Left renal pelvis (tissue), 4 donors: ENCODE measurements at places on chromosomes 12 and 14. TPM values are rescaled to one million over a fixed set of nuclear protein-coding genes. Genes with fewer than 3 reads are reported as not detected.

- no peak for DNase-seq
These were observed 83.5 kb downstream of the PAPOLA start for GRCh38 chr14:96585672-96586013.

Gene UBC
- polyA plus RNA-seq, result 1,364 TPM

GRCh38 chr12:82040987-82041743 is 282.0 kb upstream of the PPFIA2 start:
- no peak for DNase-seq

Gene TMCC3
- 47.2 TPM for polyA plus RNA-seq

- DNase-seq, result no peak
These were observed 57.9 kb downstream of the E2F7 start for GRCh38 chr12:77007476-77007875.

- DNase-seq, result no peak
These were observed 1268.9 kb upstream of the TMEM132C start for GRCh38 chr12:126998031-126998430.

GRCh38 chr12:48018618-48018995 is 14.3 kb upstream of the COL2A1 start:
- no peak for DNase-seq

- no peak for DNase-seq
These were observed 14.1 kb downstream of the KCNH3 start for GRCh38 chr12:49552899-49553298.

GRCh38 chr14:106578481-106578880 is 1052.1 kb downstream of the TMEM121 start:
- DNase-seq, result no peak

Gene ZFC3H1
- polyA plus RNA-seq, result 80.0 TPM

Gene SLC8A3
- polyA plus RNA-seq, result 0.40 TPM

- DNase-seq, result no peak
These were observed 390.1 kb downstream of the KCNH5 start for GRCh38 chr14:62655166-62655565.

GRCh38 chr14:57889245-57889644 is 23.4 kb upstream of the SLC35F4 start:
- no peak for DNase-seq

GRCh38 chr12:80490329-80490728 is 46.3 kb downstream of the PTPRQ start:
- no peak for DNase-seq

- DNase-seq, result no peak
These were observed 388.0 kb downstream of the VRK1 start for GRCh38 chr14:97185186-97185585.

DNA sequence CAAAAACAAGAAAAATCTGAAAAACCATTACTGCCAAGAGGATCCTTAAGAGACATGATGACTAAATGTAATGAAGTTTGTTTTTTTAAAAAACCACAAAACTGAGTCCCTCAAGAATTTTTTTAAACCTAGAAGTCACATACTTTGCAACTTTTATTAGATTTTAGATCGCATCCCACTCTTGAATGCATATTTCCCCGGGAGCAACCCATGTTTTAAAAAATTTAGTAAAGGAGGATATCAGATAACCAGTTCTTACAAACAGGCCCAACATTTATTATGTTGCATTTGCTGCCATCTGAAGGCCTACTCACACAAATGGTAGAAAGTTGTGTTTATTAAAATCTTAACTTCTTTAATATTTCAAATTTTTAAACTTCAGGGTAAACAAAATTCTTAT is 44.3 kb upstream of the CCT2 start:
- no peak for DNase-seq

GRCh38 chr14:29569194-29569593 is 358.5 kb downstream of the PRKD1 start:
- DNase-seq, result no peak

DNA sequence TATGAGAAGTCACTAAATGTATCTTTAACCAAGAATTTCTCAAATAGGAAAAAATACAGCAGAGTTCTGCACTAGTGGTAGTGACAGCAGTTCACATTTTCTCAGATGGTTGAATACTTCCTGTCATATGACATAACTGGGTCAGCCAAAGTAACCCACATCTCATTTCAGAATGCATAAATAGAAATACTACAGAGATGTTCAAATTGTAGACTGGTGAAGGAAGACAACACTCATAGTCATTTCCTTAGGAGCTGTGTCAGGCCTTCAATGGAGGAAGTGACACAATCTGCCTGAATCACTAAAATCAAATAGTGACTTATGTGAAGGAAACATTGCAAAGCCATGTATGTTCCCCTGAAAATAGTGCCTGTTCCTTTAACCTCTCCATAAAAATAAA is 32.4 kb downstream of the FERMT2 start:
- DNase-seq, result no peak

DNA sequence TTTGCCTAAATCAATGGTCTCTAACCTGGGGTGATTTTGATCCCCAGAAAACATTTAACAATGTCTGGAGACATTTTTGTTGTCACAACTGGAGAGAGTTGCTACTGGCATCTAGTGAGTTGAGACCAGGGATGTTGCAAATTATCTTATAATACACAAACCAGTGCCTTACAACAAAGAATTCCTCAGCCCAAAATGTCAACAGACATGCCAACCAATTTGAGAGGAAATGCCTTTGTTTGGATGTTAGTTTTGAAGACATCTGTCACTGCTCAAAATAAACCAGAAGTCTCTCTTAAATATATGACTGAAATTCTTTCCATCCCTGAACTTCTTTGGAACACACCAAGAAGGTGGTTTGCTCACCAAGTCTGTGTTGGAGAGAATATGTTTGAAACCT is 336.9 kb upstream of the ATP2B1 start:
- DNase-seq, result no peak

DNA sequence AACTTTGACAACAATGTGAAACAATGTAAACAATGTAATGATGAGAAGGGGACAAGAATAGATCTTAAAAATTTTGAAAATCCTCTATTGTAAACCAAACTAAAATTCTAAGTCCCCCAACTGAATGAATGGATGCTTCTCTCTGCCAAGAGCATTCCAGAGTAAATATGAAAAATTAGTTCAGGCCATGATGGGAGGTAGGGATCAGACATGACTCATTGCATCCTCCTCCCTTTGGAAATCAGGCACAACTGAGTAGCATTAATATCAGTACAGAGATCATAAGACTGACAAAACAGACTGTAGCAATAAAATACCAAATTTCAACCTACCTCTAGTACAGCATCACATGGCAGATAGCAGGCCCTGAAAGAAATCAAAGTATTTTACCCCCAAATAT is 559.9 kb downstream of the C12orf50 start:
- DNase-seq, result no peak

Gene FOXA1
- polyA plus RNA-seq, result 6.0 TPM

Gene TC2N
- 15.9 TPM for polyA plus RNA-seq

DNA sequence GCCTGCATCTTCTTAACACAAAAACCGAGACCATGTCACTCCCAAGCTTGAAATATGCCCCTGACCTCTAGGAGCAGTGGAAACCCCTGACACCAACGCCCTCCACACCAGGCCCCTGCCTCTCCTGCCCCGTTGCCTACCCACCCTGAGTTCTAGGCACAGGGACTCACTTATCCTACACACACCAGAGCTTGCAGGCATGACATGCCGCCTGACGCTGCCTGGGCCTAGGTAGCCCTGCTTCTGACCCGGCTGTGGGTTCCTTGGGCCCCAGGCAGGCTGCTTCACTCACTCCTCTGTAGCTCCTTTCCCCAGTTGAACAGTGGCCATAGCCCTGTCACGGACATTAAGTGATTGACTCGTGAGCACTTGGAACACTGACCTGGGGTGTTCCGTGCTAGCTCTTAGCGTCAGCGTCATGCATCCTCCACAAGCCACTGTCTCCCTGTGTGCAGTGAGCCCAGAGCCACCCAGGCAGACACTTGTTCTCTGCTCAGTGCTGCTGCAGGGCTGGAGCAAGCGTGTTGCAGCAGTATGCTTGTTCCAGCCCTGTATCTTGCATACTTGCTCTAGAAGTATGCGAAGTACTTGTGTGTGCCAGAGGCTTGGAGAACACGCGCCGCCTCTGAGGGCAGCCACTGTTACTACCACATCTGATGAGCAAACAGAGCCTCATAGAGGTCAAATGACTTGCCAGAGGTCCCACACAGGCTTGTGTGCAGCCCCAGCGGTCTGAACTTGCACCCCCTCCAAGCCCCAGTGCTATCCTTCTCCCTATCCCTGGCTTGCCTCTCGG is 15.6 kb downstream of the OTUB2 start:
- DNase-seq, result no peak

- DNase-seq, result no peak
These were observed 43.7 kb downstream of the TESPA1 start for GRCh38 chr12:54940727-54941315.

- DNase-seq, result no peak
These were observed 64.4 kb upstream of the NCOR2 start for GRCh38 chr12:124631681-124632256.

DNA sequence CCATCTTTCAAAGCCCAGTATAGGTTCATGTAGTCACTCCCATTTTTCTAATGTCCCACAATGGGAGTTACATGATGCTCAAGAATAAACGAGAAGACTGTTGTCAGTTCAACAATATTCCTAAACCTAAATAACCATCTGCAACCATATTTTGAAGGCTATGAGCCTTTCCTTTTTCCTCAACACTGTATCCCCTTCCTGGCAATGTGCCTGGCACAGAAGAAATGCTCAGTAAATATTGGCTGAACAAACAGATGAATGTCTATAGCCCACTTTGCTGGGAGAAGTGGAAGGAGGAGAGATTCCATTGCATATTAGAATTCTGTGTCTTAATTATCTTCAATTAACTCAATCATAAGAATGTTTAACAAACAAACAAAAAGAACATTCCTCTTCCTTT is 6.1 kb downstream of the ARMH4 start:
- no peak for DNase-seq

- DNase-seq, result no peak
These were observed 139.2 kb downstream of the NTF3 start for GRCh38 chr12:5571115-5571514.

Gene POLR3B
- polyA plus RNA-seq, result 18.3 TPM

GRCh38 chr14:71410578-71411284 is 503.5 kb downstream of the PCNX1 start:
- DNase-seq, result no peak

Gene KCNH3
- polyA plus RNA-seq, result 4.9 TPM
